Renal cortical epithelial cell (primary cell): ENCODE measurements at places on chromosomes 2 and 18.
A peak's percentile ranks its signal among the peaks of the same experiment; 100 is the strongest.

GRCh38 chr18:38301621-38302020, 736.0 kb upstream of the CELF4 start:
- DNase-seq = peak; percentile 3

- DNase-seq = peak; percentile 85
Measured at GRCh38 chr2:15363142-15363541, 198.0 kb downstream of the NBAS start.

DNA sequence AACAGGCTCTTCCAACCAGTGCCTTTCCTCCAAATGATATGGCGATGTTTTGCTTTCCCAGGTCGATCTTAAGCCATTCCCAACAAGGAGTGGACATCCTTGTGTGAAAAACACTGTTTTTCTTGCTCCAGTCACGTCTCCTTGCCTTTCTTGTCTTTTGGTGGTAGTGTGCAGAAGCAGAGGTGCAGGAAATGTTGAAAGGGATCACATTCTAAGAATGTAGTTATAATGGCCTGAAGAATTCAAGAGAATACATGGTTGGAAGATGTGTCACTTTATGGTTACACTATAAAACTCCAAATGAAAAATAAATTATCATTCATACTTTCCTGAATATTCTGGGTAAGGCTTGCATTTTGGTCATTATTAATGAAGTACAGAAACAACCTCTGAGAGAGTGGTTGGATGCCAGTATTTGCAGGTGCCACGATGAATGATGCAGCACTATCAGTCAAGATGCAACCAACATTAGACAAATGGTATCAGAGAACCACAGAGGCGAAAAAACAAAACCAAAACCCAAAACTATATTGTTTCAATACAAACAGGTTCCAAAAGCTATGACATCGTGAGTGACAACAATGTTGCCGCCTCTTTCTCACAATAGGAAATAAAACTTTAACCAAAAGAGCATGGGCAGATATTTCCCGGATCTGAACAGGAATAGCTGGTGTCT, 27.5 kb upstream of the POLE4 start:
- DNase-seq = no peak

- DNase-seq = no peak
Measured at GRCh38 chr2:40512256-40512655, 60.4 kb upstream of the SLC8A1 start.

GRCh38 chr2:239204876-239205468, 195.8 kb downstream of the HDAC4 start:
- no peak for DNase-seq

GRCh38 chr18:66931010-66931409, 327.1 kb upstream of the CDH19 start:
- no peak for DNase-seq

DNA sequence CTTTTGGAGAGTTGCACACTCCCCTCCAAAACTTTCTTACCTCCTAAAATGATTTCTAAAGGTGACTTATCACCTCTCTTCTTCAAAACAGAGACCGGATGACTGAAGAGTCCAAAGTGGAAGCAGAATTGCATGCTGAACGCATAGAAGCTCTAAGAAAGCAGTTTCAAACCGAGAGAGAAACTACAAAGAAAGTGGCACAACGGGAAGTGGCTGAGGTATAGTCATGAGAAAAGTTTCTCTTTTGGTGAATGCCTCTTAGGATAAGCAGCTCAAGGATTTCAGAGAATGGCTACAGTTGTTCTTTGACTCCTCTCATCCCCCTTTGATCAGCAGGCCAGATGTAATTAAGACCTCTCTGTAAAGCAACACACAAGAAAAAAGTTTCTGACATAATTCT, 73.6 kb downstream of the GTF3C3 start:
- no peak for DNase-seq

GRCh38 chr2:99925960-99926359, 216.4 kb downstream of the AFF3 start:
- no peak for DNase-seq

DNA sequence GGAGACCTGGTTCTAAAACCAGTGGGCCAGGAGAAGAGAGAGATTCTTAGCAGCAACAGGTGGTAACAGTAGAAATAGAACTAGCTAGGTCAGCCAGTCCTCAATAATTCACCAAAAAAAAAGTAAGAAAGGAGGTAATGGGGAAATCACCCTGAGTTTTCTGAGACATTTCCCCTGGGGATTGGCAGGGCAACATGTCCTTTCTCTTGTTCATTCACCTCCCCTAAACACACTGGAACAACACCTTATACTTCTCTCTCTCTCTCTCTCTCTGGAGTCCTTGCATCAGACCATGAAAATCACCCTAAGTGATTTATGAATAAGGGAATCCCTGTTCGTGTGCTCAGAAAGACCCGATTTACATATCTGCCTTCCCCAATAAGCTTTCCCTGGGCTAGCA, 64.8 kb downstream of the COX7A2L start:
- DNase-seq = no peak

GRCh38 chr18:49762191-49763077, 50.9 kb downstream of the ACAA2 start:
- no peak for DNase-seq

GRCh38 chr18:26255695-26256622, 29.7 kb downstream of the TAF4B start:
- DNase-seq = no peak

DNA sequence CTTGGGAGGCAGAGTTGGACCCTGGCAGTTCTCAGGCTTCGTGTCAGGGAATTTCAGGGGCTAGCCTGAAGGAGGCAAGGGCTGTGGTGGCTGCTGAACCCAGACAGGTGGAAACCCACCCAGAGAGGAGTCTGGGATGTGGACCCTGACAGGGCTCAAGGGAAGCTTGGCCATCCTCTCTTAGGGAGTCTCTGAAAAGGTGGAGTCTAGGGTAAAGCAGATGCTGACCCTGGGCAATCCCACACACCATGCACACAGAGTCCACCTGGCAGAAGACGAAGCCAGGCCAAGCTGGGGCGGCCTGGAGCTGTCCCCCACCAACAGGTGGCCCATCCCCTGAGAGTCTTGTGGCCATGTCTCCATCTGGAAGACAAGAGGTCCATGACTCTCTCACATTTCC, 41.2 kb upstream of the TEX51 start:
- DNase-seq = no peak

DNA sequence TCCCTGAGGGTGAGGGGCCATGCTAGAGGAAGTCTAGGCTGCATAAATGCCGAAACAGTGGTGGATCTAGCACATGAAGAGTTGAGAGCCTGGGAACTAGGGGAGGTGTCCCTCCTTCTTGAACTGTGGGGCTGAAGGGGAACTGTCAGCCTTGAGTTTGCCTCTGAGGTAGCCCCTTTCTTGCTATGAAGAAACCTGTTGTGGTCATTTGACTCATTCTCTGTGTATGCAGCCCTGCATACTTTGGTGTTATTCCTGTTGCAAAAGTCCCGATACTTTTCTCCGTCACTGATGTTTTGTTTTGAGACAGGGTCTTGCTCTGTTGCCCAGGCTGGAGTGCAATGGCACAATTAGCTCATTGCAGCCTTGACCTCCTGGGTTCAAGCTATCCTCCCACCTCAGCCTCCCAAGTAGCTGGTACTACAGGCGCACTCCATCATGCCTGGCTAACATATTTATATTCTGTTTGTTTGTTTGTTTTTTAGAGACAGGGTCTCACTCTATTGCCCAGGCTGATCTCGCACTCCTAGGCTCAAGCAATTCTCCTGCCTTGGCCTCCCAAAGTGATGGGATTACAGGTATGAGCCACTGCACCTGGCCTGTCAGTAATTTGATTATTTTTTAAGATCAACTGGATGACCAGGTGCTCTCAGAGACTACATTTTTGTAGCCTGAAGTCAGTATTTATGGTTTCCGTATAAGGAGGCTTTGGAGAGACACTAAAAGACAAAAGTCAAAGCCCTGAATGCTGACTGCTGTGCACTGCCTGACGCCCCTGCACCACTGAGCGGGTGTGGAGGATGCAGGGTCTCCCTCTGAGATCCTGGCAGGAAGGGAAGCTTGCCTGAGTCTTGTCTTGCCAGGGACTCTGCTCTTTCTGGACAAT, 126.0 kb upstream of the MSH6 start:
- peak; percentile 85 for DNase-seq

DNA sequence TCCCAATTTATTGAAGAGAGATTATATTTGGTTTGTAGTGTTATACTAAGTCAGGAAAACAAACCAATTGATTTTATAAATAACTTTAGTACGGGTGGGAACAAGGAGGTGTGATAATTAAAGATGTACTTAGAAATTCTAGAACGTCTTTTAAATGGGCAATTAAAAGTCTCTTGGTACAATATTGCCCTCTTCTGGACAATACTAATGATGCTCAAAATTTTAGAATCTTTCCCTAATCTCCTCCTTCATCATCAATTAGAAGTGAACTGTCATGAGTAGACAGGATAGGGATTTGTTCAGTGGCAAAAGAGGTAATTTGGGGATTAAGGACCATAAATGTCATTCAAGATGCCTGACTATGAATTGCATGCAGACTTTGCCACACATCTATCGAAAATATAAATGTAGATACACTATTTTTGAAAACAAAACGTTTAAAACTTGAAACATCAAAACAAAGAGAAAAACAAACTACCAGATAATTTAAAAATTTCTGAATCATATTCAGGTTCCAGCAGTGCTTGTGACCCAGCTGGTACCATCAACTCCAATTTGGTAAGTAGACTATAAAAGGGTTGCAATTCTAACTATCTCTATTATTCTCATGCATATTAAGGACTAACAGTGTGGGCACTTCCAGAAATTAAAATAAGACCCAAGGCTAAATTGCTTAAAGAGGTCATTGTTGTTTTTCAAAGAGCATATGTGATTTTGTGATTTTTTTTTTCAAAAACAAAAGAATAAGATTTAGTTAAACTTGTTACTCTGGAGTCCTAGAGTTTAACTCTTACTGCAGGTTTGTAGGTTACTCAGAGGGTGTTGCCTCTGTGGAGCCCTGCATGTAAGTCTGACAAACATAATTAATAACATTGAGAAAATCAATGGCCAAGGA, 123.5 kb downstream of the LAMA3 start:
- DNase-seq = peak; percentile 47

DNA sequence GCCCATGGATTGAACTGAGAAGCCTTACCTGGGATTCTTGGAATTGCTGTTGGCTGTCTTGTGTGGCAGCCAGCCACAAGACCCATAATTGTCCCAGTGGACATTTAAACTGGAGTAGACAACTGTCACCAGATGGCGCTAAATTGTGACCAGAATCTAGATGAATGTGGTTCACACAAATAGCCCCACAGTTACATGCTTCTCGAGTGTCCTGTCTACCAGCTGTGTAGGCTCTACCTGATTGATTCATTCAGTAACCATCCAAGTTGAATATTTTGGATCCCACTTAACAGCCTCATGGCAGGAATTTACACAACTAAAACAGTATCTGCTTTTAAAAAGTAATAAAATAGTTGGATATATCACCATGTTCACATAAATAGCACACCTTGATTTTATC, 73.2 kb downstream of the MAP4K4 start:
- DNase-seq = peak; percentile 57

- DNase-seq = no peak
Measured at GRCh38 chr18:27709344-27709743, 467.6 kb downstream of the CDH2 start.

DNA sequence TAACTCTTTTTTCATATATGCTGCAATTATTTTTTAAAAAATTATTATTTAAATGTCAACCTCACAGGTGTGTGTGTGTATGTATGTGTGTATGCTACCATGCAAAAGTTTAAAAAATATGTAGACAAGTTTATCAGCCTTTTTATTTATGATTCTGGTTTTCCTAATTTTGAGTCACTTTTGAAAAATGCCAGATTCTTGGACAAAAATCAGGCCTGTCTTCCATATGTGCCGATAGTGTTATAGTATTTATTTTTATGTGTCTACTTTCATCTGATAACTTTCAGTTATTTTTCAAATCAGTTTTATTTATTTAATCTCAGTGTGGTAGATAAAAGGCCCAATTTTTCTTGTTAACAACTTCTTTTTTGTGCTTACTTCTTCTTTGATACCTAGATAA, 176.2 kb downstream of the RDH14 start:
- DNase-seq = no peak

DNA sequence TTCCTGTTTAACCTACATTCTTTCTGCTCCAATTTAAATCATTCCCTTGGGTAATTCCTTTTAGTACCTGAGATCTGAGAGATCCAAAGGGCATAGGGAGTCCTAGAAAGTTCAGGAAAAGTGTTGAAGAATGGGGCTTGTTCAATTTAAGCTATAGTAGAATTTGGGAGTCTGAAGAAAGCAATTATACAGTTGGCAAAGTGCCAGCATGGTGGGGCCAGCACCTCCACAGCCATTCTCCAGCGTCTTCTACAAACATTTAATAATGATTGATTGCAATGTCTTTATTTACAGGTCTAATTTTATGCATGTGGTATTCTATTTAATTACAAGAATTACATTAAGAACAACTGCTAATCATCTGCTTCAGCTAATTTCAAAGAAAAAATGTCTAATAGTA, 957.7 kb upstream of the GYPC start:
- no peak for DNase-seq

GRCh38 chr2:177123048-177123447, 89.5 kb upstream of the HNRNPA3 start:
- DNase-seq = no peak

- peak; percentile 57 for DNase-seq
Measured at GRCh38 chr2:240269380-240269779, 128.9 kb upstream of the OTOS start.

DNA sequence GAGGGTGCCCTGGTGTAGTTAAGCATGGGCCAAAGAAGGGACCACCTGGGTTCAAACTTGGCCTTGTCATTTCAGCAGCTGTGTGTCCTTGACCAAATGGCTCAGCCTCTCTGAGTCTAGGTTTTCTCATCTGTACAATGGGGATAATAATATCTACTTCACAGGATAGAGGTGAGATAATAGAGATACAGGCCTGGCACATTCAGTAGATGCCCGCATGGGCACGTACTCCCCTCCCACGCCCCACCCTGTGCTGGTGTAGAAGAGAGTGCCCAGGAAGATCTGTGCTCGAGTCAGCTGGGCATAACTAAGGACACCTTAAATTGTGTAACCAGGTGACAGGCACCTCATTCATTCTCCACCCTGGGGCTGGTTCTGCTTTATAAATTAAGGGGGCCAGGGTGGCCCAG, 8.4 kb upstream of the TMEM185B start:
- no peak for DNase-seq

- no peak for DNase-seq
Measured at GRCh38 chr2:34950797-34951196, 1351.7 kb upstream of the FAM98A start.

- peak; percentile 29 for DNase-seq
Measured at GRCh38 chr2:145277922-145278321, 758.0 kb upstream of the ZEB2 start.

DNA sequence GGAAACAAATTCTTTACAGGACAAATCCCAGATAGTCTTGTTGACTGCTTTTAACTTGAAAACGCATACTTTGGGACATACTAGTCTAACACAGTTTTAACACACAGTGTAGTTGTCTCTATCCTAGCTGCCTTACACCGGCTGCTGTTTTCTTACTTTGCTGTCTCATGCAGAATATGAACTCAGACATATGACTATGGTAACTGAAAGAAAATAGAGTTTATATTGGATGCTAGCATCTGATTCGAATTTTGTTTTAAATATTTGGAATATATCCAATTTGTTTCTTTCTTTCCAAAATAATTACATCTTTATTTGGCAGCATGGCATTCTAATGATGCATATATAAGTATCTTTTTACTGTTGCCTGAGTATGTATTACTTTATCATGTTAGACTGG, 69.8 kb downstream of the ANKRD12 start:
- DNase-seq = no peak

- no peak for DNase-seq
Measured at GRCh38 chr18:45678850-45679249, 45.1 kb upstream of the SLC14A1 start.

- no peak for DNase-seq
Measured at GRCh38 chr2:240637116-240637900, 12.0 kb downstream of the GPR35 start.

- no peak for DNase-seq
Measured at GRCh38 chr2:222651718-222652418, 4.0 kb downstream of the FARSB start.
